ENCODE measurements at places on chromosomes 5 and 9.

DNA sequence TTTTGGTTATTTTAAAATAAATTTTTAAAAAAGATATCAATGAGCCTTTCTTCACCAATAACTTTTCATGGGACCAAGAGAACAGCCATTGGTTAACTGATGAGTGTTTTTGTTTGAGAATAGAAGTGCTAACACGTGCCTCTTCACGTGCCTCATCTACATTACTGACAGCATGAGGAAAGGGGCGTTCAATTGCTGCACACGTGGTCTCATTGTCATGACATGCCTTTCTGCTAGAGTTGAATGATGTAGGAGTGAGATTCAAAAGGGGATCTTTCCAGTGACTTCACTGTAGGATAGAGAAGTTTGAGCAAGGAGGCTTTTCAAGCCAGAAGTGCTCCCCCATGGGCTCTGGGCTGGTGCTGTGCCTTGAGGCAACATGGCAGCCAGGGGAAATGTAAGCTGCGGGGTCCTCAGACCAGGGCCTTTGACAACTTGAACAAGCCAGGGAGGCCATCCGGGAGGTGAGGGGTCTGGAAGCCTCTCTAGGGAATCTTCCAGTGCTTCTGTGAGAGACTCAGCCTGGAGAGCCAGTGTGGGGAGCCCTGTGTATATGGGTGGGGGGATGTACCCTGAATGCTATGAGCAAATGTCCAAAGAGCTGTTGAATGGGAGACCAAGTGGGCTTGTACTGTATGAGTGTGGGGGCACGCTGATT is 51.2 kb upstream of the FSTL4 start:
- DNase-seq: no peak

DNA sequence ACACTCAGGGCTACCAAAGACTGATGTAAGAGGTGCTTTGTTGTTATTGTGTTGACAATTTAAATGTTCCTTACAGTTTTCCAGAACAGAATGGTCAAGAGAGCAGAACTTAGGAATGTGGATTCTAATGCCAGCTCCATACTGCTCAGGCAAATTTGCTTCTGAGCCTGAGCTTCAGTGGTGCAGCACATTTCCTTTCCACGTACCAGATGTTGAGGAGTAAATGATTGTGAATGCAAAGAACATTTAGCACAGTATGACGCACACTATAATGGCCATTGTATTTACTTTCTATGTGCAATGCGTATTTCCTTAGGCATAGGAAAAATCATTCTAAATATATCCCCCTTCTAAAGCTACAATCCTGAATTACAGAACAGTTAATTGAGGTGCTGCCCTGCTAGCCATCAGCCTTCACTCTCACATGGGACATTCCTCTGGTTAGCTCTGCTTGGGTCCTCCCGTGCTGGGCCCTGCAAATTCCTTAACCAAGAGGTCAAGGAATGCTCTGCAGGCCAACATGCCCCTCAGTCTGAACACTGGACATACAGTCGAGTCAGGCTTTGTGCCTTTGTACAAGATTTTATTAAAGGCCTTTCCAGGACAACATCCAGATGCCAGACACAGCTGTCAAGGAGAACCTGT is 21.1 kb upstream of the TMEM174 start:
- no peak for DNase-seq

GRCh38 chr9:127828262-127829031 is 25.8 kb downstream of the FPGS start:
- no peak for DNase-seq

GRCh38 chr9:16070455-16071145 is 517.8 kb downstream of the CCDC171 start:
- no peak for DNase-seq

DNA sequence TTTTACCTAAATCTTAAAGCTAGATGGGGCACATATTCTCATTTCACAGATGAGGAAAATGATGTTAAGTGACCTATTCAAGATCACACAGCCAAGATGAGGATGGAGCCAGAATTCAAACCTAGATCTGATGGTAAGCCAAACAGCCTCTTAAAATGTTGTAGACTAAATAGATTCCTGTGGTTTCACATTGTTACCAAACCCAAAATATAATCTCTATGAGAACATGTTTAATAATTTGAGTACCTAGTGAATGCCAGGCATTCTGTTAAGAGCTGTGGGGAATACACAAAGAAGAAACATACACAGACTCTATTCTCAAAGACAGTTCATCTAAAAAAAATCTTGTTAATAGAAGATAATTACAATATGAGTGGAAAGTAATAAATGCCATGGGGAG is 25.2 kb downstream of the HOMER1 start:
- no peak for DNase-seq

- DNase-seq: no peak
Measured at GRCh38 chr9:125568621-125569020, 138.4 kb downstream of the MAPKAP1 start.

DNA sequence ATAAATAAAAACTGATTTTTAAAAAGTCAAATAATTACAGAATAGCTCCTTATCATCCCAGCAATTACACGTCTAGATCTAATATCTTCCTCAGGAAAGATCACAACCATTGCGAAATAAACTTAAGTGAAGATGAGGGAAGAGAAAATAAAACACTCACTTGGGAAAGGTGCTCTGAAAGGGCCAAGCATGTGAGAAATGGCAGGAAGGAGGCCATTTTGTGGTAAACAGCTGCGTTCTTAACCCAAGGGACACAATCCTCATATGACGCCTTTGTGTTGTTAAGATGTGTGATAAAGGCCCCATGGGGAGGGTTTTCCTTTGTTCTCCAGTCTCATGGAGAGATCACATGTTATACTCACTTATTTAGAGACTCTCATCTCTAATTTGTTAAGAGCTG is 32.5 kb downstream of the JAKMIP2 start:
- no peak for DNase-seq

- DNase-seq: no peak
Measured at GRCh38 chr9:122031776-122032175, 61.3 kb downstream of the TTLL11 start.

GRCh38 chr5:142304013-142304701 is 20.7 kb downstream of the SPRY4 start:
- no peak for DNase-seq
